ENCODE measurements at places on chromosomes 16 and 17. TPM values are rescaled to one million over a fixed set of nuclear protein-coding genes. Genes with fewer than 3 reads are reported as not detected.
A peak's percentile ranks its signal among the peaks of the same experiment; 100 is the strongest.

The VASN gene
- 57.0 TPM for total RNA-seq

DNA sequence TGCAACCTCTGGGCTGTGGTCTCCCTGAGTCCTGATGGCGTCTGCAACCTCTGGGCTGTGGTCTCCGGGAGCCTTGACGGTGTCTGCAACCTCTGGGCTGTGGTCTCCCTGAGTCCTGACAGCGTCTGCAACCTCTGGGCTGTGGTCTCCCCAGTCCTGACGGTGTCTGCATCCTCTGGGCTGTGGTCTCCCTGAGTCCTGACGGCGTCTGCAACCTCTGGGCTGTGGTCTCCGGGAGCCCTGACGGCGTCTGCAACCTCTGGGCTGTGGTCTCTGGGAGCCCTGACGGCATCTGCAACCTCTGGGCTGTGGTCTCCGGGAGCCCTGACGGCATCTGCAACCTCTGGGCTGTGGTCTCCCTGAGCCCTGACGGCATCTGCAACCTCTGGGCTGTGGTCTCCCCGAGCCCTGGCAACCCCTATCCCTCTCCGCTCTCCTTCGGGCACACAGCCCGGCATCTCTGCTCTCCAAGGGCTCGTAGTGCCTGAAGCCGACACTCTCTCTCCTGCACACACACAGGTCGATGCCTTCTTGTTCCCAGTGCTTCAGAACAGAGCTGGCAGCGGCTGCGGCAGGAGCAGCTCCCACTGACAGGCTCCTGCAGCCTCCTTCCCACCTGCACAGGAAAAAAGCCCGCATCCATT is 45.6 kb downstream of the METRNL start:
- H3K4me1 ChIP-seq = no peaks in the 10 kb centered on the region
- no peak overlapping the region for H3K4me3 ChIP-seq
- H3K27me3 ChIP-seq = no peaks in the 10 kb centered on the region

The LHX1 gene
- not detected for total RNA-seq

The EFCAB3 gene
- not detected for total RNA-seq

DNA sequence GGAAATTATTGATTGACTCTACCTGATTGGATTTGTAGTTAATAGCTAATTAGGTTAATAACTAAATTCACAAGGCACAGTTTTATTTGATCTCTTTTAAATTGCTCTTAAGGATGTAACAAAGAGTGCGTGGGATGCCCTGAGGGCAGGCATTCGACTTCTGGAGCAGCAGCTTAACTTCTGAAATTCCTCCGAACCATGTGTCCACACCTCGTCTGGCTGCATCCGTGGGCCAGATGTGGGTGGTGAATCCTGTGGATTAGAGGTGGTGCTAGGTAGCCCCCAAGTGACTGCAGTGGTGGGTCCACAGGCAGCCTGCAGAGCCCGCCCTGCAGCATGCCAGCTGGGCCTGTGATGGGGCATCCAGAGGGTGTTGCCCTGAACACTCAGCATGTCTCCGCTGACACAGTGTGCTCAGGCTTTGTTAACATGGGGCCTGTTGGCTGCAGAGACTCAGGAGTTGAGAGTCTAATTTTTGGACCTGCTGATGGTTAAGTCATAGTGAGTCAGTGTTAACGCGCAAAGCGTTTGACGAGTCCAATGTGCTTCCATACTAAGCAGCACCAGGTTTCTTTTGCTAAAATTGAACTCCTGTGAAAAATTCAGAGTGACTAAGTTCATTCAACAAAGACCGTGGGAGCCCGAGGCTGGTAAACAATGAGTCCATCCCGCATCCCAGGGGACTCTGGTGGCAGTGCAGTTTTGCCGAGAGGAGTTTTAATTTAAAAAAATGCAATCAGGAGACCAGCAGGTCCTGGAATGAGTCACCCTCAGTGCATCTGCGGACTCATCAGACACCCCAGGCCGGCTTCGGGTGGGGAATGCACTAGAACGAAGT is 3.8 kb upstream of the NPB start:
- H3K4me3 ChIP-seq = no peak overlapping the region
- peak; percentile 56 for DNase-seq
- H3K36me3 ChIP-seq = peaks cover 23% of the 10 kb centered on the region
- no peaks in the 10 kb centered on the region for H3K27me3 ChIP-seq
- no peaks in the 10 kb centered on the region for H3K4me1 ChIP-seq

- H3K4me3 ChIP-seq = peak overlapping the region; percentile 56
- peaks cover 5% of the 10 kb centered on the region for H3K4me1 ChIP-seq
- no peak for DNase-seq
Measured at GRCh38 chr16:3961449-3961849, 80.9 kb upstream of the CREBBP start.

- H3K27me3 ChIP-seq = no peaks in the 10 kb centered on the region
- H3K4me3 ChIP-seq = no peak overlapping the region
- no peaks in the 10 kb centered on the region for H3K4me1 ChIP-seq
- DNase-seq = no peak
- no peak overlapping the region for H3K27ac ChIP-seq
- H3K36me3 ChIP-seq = no peaks in the 10 kb centered on the region
Measured at GRCh38 chr17:69480245-69480644, 65.7 kb downstream of the MAP2K6 start.

The ZNF785 gene
- total RNA-seq = 8.7 TPM

All from fibroblast of lung (primary cell).